ENCODE measurements at places on chromosomes 6 and 20.

GRCh38 chr20:59159091-59159490 is 4.5 kb upstream of the ZNF831 start:
- no peak for DNase-seq

- DNase-seq: no peak
Observed at GRCh38 chr6:11744753-11745152, 33.9 kb downstream of the ADTRP start.

GRCh38 chr6:154218787-154219186 is 137.8 kb downstream of the IPCEF1 start:
- no peak for DNase-seq

GRCh38 chr6:89067796-89068195 is 12.8 kb upstream of the PNRC1 start:
- no peak for DNase-seq

- DNase-seq: peak; percentile 77
Observed at GRCh38 chr20:48620507-48621375, 207.1 kb downstream of the PREX1 start.

GRCh38 chr6:132511210-132511830 is 1.6 kb downstream of the STX7 start:
- no peak for DNase-seq

DNA sequence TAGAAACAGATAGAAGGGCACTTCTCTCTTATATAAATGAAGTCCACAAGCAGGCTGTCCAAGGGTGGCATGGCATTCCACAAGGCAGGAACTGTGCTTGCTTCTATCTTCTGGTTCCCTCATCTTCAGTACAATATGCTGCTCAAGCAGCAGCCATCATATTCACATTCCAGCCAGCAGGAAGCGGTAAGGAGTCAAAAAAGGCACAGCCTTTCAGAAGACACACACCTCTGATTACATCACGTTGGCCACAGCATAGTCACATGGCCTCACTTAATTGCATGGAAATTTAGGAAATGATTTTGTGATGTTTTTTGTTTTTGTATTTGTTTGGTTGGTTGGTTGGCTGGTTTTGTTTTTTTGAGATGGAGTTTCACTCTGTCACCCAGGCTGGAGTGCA is 19.0 kb downstream of the REM1 start:
- DNase-seq: no peak

DNA sequence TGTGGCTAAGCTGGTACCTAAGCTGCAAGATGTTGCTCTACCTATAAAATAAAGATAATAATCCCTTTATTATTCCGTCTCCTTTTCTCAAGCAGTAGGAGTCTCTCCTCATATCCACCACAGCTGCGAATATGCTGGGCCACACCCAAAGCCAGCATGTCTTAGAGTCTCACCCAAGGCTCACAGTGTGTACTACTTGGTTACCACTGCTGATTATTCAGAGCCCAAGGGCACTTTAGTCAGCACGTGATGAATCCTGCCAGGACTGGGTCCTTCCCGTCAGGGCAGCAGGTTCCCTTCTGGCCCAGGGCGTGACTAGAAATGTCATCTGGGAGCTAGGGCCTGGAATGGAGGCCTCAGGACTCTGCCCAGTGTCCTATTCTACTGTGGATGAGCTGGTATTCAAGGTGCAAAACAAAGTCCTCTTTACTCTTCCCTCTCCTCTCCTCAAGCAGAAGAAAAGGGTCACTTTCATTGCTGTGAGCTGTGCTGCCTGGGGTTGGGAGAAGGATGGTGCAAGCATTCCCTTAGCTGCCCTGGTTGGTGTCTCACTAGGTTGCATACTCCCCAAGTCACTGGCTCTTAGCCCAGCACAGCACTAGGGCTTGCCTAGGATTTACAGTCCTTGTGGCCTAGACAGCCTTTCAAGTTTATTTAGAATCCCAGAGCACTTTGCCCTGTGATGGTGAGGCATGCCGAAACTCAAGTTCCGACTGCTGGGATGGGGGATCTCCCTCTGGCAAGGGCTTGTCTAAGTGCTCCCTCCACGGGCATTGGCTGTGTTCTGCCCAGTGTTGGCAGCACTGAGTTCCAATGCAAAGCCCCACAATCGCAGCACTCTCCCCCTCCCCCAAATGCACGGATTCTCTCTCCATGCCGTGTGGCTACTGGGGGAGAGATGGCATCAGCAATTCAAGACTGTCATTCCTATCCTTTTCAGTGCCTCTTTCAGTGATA is 320.2 kb downstream of the BTBD9 start:
- DNase-seq: no peak

DNA sequence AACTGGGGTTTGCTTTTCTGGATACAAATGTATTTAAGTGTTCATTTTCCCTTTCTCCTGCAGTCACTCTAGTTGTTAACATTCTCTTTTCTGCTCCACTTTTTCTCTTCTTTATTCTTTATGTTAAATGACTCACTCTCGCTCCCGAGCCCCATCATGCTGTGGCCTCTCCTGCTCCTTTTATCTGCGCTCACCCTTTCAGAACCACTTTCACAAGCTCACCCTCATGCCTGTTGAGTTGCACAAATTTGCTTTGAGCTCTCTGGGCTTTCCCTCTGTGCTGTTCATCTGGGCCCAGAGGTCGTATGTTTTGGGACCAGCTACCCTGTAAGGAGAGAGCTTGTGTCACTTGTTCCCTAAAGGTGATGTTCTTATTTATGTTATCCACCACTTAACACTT is 98.1 kb upstream of the ASCC3 start:
- no peak for DNase-seq

GRCh38 chr6:117298941-117299340 is 33.6 kb downstream of the VGLL2 start:
- no peak for DNase-seq

DNA sequence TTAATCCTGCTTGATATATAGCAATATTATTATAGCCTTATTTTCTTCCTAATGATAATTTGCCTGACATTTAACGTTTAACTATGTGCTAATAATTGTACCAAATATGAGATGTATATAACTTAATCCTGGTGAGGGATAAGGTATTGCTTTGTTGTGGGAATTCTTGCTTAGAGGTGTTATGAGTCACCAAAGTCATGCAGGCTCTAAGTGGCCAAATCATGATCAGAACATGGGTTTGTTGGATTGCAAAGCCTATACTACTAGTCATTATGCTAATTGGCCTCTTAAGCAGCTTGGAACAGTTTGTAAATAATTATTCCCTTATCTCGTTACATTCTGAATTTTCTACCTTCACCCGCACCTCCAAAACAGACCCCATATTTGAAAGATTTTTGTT is 21.9 kb upstream of the C6orf141 start:
- no peak for DNase-seq

- no peak for DNase-seq
Observed at GRCh38 chr6:63471654-63472053, 100.6 kb upstream of the LOC128125822 start.

GRCh38 chr20:49276161-49276960 is 1.5 kb downstream of the ZNFX1 start:
- DNase-seq: peak; percentile 39

DNA sequence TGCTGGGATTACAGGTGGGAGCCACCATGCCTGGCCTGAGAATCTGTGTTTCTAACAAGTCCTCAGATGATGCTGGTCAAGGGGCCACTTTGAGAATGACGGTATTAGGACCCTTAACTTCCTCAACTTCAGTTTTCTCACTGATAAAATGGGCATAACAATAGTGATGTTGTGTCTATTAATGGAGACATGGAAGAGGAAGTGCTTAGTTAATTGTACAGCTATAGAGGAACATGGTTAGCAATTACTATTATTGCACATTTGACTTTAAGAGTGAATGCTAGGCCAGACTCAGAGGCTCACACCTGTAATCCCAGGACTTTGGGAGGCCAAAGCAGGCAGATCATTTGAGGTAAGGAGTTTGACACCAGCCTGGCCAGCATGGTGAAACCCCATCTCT is 12.7 kb downstream of the DPPA5 start:
- DNase-seq: no peak

DNA sequence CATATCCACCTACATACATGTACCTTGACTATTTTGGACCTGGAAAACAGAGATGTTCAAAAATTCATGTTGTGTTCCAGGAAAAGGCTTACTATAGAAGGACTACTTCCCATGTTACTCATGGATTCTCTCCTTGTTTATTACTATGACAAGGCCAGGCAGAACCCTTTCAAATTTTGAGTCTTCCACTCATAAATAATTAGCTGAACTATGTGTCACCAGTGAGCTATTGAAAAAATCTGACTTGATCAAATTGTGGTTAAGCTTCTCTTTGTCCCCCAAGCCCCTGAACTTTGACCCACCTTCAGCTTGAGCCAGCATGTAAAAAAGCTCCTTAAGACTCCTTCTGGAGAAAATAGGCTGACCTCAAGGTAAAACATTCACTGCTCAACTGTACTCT is 1142.8 kb upstream of the EYS start:
- DNase-seq: no peak

DNA sequence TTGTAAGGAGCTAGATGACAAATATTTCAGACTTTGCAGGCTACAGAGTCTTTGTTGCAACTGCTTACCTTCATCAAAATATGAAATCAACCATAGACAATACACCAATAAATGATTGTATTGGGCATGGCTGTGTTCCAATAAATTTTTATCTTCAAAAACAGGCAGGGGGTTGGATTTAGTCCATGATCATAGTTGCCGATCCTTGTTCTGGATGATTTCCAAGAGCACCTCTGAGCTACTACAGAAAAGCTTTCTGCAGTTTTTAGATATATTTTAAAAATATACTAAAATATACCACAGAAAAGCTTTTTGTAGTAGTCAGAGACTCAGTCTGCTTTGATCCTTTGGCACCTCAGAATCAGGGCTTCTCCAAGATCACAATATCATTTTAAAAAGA is 145.0 kb downstream of the HTR1B start:
- no peak for DNase-seq

DNA sequence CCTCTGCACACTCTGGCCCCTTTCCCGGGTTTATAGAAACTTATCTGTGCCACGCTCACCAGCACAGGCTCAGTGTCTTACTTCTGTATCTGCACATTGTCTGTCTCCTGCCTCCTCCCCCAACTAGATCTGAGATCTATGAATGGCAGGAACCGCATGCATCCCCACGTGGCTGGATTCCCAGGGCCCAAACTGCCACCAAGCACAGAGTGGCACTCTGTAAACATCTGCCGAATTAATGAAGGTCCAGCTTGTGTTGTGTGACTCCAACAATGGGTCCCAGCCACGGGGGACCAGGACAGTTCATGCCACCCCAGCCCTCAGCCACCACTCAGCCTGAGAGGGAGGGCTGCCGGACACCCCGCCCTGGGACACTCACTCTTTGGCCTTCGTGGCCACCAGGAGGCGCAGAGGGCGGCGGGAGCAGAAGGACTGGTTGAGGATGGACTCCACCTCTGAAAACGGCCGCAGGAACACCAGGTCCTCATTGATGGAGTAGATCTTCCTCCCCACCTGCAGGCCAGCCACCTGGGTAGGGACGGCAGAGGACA is 171.1 kb downstream of the PREX1 start:
- DNase-seq: no peak

DNA sequence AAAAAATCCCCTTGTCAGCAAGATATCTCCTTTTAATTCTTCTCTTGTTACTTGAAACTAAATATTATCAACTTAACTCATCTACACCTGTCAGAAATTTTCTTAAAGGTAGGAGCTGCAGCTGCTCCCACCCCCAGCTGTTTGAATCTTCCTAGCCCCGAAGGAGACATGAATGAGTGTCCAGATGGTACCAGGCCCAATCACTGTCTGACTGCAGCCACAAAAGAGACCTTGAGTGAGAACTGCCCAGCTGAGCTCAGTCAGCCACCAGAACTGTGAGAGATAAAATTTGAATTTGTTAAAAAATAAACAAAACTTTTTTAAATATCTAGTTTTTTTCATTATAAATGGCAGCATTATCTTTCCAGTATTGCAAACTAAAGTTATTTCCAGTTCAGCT is 84.7 kb downstream of the PRSS35 start:
- DNase-seq: no peak

GRCh38 chr6:46637145-46637544 is 15.5 kb downstream of the CYP39A1 start:
- DNase-seq: no peak

DNA sequence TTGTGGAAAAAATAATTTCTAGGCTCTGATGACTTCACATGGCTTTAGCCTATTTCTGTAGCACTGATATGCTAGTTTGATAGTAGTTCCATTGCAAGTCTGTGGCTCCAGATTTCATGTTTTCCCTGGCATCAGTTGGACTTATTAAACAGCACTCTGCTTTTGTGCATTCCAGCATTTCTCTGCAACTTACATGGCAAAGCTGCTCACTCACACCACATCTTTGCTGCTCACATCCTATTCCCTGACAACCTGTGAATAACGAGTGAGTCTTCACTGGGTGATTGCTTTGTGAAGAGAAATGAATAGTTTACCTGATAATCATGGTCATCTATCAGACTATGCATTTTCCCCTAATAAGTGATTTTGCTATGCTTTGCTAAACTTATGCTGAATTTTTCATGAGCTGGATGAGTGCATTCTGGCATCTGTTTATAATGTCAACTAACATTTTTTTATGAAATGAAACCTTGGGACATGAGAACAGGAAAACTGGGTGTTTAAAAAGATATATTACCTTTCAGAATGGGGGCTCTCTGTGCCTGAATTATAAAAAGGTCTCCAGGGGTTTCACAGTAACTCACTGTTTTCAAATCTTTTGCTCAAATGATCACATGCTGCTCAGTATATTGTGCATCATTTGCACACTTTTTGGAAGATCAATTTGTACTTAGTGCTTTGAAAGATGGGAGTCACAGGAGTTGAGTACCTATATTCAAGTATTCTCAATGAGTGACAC is 301.8 kb downstream of the TBC1D32 start:
- no peak for DNase-seq

DNA sequence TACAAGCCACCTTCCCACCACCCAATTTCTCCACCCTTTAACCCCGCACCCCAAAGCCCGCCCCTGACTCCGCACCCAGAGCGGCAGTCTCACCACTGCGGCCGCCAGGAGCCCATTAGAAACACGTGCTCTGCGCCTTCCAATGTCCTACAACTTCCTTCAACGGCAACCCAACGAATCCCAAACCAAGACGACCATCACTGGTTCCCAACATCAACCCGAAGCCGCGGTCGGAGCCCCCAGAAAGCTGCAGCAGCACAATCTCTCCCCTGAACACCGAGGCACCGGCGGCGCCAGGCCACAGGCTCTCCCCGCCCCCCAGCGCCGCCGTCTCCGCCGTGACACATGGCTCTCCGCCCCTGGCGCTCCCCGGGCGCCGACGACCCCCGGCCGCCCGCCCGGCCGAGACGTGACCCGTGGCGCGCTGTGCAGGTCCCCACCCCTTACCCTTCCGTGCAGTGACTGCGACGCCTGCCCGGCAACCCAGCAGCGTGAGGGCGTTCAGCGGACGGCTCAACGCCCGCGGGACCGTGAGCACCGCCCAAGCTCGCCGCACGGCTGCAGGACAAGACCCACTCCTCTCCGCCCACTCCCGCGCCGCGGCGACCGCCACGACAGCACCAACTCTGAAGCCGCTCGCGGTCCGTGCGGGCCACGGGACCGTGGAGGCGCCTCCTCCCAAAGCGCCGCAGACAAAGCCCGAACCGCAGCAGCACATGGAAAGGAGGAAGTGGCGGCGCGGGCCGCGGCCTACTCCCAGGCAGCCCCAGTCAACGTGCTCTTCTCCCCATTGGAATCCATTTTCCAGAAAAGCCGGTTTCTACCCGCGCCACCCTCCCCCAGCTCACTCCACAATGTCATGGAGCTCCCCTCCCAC is 551 bp downstream of the SYNCRIP start:
- DNase-seq: peak; percentile 59

Measured in activated T-cell treated with anti-CD3 and anti-CD28 coated beads, Interleukin-2, amount 50 U/mL, for 1 hour (primary cell).